Stimulated activated CD4-positive, alpha-beta T cell treated with anti-CD3 and anti-CD28 coated beads, Interleukin-4, amount 100 ng/mL, for 48 hours (primary cell): ENCODE measurements at places on chromosomes 3 and 15.

GRCh38 chr3:138257986-138258385 lies 70.9 kb downstream of the ARMC8 start:
- DNase-seq: no peak

GRCh38 chr15:100464256-100464655 lies 64.5 kb downstream of the CERS3 start:
- DNase-seq: no peak

- peak; percentile 79 for DNase-seq
Observed at GRCh38 chr3:143001369-143002082, at the start of gene U2SURP. Gene U2SURP (plus strand): TSS chr3:143001570. CDS start chr3:143001629, 59 bp downstream.

GRCh38 chr3:148957586-148957985 lies 33.8 kb upstream of the GYG1 start:
- DNase-seq: no peak

GRCh38 chr3:195105841-195106417 lies 165.0 kb downstream of the XXYLT1 start:
- DNase-seq: no peak

DNA sequence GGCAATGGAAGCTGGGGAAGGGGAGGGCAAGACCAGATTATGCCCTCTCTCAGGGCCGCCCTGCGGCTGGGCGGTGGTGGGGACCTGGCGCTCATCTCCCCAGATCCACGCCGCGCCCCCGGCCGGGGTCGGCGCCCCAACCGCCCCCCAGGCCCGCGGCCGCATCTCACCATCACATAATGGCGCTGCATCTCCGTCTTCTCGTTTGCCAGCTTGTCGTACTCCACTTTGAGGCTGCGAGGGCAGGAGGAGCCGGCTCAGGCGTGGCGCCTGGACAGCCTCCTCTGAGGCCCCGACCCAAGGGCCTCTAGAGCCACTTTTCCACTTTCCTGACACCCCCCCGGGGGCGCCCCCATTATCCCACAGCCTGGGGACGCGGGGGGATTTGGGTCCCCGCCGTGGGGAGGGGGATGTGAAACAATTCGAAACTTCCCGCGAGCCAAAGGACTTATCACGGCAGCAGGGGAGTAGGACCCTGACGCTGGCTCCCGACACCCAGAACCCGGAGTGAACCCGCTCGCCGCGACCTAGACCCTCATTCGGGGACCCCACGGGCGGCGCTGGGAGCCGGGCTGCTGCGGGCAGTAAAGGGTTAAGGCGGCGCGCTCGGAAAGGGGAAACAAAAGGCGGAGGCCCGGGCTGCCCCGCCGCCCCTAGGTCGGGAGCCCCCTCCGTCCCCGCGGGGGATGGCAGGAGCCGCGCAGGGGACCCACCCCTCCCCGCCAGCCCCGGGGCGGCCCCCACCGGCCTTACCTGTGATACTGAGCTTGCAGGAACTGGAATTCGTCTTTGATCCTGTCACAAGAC lies 2.1 kb downstream of the TLE3 start:
- DNase-seq: peak; percentile 26

- no peak for DNase-seq
Observed at GRCh38 chr15:89693696-89694095, 3.1 kb downstream of the WDR93 start.

DNA sequence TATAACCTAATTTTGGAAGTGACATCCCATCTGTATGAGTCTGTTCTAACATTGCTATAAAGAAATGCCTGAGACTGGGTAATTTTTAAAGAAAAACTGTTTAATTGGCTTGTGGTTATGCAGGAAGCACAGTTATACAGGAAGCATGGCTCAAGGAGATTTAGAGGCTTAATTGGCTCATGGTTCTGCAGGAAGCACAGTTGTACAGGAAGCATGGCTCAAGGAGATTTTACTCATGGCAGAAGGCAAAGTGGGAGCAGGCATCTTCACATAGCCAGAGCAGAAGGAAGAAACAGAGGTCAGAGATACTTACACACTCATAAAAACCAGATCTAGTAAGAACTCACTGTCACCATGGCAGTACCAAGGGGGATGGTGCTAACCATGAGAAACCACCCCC lies 193.1 kb upstream of the ADAMTS9 start:
- no peak for DNase-seq

DNA sequence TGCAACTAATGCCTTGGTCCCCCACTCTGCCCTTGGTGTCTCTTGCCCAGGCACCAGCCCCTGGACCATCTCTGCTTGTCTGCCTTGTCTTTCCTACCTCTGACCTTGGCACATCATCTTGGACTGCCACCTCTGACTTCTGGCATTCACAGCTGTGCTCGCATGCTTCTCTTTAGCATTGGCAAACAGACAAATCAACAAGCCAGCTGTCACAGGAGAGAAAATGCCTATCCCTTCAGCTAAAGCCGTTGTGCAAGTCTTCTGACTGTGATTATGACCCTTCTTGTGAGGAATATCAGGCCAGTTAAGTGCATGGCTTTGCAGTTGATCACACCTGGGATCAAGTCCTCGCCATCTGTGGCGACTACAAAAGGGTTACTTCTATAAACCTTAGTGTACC lies 84.6 kb downstream of the PRICKLE2 start:
- DNase-seq: no peak
